ENCODE measurements at places on chromosomes 6 and 20.

- no peak for DNase-seq
Measured at GRCh38 chr6:111468329-111469012, 14.5 kb downstream of the REV3L start.

DNA sequence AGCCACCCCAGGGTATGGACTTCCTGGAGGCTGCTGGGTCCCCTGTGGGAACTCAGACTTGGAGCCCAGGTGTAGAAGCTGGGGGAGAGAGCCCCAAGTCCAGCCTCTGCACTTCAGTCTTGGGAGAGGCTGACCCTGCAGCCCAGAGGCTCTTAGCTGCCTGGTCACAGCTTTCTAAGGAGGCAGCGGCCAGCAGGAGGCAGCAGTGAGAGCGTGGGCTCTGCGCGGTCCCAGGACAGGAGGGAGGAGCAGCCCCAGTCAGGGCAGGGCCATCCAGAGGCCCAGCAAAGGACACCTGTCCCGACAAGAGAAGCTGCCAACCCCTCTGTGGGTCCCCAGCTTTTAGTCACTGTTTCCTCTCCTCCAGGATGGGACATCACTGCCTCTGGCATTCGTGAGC lies 9.4 kb downstream of the TREML2 start:
- no peak for DNase-seq

GRCh38 chr6:83827050-83827449 lies 26.1 kb upstream of the RIPPLY2 start:
- no peak for DNase-seq

GRCh38 chr20:59455402-59456341 lies 148.7 kb upstream of the PHACTR3 start:
- no peak for DNase-seq

GRCh38 chr6:70657706-70658105 lies 10.0 kb upstream of the SMAP1 start:
- DNase-seq: no peak

DNA sequence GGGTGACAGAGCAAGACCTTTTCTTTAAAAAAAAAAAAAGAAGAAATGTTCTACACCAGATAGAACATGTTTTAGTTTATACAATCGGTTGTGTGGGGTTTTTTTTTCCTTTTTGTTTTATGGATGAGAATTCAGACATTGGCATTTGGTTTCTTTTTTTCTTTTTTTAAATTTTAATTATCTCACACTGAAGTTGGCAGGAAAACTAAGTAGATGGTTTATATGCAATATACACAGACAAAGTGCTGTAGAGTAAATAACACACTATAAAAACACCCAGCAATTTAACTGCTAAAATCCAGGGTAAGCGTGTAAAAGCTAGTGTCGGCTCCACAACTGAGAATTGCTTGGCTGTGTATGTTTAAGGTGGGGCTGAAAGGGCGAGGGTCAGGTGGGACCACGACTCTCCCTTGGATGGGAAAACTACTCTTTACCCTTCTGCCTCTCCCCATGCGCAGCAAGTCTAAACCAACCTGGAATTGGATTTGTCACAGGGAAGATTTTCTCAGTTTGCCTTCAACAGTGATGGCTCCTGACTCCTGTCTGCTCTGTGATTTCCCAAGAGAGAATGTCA lies 147.1 kb upstream of the MARCKS start:
- DNase-seq: no peak

- DNase-seq: no peak
Measured at GRCh38 chr6:5838656-5839396, 167.9 kb downstream of the NRN1 start.

DNA sequence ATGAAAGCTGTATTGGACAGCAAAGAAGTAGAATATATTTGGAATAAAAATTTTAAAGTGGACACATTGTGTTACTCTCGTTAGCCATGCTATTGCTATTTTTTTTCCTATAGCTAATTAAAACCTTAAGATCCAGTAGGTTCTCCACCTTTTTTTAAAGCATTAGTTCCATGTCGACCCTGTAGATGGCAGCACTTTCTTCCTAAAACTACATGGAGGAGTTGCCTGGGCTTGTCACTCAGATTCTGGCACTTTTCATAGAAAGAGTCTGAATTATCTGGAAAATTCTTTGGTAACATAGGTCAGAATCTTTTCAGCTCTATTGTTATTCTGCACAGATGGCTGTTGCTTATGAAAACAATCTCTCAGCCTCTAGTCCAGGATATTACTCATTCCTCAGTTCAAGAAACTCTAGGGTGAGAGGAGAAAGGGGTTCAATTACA lies 42.0 kb upstream of the ESR1 start:
- no peak for DNase-seq

DNA sequence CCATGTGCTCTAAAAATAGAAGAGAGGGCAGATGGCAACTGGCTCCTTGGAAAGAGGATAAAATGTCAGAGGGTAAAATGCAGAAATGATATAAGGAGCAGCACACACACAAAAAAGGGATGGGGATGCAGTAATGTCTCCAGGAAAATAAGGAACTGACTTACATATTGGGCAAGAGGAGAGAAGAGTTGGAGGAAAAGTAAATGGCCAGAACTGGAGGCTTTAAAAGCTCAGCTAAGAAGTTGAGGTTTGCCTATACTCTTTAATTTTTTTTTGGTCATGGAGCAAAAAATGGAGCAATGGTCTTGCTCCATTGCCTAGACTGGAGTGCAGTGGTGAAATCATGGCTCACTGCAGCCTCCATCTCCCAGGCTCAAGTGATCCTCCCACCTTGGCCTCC lies 93.7 kb downstream of the SULF2 start:
- DNase-seq: no peak

DNA sequence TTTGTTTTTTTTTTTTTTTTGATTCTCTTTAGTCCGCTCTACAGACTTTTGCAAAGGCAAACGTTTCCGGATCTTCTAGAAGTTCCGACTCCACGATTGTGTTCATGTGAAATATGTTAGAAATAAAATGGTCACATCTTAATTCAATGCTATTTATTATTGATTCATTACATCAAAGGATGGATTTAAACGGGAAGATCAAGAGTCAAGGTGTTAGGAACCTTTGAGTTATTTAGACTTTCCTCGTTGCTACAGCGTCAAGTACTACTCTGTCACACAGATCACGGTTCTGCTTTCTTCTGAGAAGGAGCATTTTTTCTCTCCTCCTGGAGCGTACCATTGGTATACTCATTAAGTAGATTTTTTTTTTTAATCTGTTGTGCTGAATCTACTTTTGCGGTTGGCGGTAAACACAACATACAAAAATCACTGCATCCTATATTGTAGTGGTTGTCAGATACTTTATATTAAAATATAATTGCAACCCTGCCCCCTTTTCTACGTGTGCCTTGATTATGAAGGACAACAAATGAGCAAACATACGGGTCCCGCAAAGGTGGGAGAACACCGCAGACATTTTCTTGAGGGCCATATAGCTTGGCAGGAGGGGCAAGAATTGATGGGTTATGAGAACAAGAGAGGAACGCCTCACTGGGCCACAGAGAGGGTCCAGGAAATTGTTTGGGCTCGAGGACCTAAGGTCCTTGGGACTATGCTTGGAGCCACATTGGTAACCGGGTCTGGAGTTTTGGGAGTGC lies 17.5 kb downstream of the HMGN4 start:
- no peak for DNase-seq

DNA sequence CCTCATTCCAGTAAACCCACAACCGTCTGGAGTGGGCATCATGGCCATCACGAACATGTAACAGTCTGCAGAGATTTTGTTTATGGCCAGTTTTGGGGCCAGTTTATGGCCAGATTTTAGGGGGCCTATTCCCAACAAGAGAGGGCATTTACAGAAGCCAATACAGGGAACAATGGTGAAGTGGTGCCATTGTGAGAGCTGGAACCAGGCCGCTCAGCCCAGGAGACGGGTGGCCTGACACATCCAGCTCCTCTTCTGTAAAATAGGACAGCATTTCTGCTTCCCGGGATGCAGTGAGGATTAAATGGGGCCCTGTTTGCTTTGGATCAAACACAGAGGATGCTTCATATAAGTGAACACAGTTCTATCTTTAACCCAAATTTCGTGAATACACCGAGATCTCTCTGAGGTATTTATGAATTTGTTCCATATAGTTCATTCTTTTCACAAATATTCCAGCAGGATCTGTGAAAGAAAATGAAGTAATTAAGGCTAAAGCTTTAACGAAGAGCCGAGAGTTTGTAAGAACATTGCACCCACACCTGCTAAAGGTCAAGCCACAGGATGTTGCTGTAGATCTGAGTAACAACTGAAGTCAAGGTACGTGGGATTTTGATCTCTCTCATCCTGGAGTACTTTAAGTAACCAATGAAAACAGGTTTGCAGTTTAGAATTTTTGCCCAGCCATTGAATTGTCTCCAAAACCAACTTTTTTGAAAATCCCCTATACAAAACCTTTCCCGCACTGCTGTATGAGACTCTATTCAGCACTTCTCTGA lies 14.5 kb upstream of the SIRPG start:
- no peak for DNase-seq

DNA sequence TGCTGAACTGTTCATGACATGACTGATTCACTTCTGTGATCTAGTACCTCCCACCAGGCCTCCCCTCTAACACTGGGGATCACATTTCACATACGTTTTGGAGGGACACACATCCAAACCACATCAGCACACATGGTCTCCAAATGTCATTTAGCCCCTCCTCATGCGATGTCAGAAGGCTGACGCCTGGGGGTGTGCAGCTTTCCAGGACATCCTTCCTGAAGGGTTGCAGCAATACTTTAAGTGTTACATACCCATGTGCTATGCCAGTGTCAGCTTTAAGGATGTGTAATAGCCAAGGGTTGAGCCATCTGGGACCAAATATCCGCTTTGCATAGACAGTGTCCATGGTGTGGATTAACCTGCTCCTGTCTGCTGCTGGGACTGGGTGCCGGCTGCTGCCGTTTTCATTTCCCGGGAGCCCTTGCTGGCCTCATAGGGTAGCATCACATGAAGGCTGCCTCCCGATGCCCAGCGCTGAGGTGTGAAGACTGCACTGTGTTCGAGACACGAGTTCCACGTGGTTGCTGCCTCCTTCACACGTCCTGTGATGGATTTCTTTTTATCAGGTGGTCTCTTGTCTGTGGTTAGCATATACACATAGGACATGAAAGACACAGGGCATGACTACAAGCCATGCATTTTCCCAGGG lies 219.0 kb downstream of the THBS2 start:
- DNase-seq: no peak

DNA sequence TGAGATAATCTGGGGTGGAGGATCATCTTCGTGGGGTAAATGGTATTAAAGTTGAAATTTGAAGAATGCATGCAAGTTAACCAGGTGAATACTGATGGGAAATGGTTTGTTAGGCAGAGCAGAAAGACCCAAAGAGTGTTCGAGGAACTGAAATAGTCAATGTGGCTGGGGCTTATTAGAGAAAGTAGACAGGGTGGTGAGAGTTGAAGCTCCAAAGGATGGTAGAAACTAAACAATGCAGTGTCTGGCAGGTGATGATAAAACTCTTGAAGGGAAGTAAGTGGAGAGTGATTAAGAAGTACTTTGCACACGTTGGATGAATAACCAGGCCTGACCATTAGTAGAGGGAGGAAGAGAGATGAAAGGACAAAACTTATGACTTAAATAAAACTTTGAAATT lies 39.8 kb upstream of the CENPW start:
- no peak for DNase-seq

GRCh38 chr20:43863330-43863729 lies 51.3 kb upstream of the TOX2 start:
- DNase-seq: no peak

- no peak for DNase-seq
Measured at GRCh38 chr6:78909391-78909790, 42.0 kb downstream of the IRAK1BP1 start.

GRCh38 chr6:43992783-43993644 lies 134.2 kb downstream of the MRPL14 start:
- DNase-seq: no peak

DNA sequence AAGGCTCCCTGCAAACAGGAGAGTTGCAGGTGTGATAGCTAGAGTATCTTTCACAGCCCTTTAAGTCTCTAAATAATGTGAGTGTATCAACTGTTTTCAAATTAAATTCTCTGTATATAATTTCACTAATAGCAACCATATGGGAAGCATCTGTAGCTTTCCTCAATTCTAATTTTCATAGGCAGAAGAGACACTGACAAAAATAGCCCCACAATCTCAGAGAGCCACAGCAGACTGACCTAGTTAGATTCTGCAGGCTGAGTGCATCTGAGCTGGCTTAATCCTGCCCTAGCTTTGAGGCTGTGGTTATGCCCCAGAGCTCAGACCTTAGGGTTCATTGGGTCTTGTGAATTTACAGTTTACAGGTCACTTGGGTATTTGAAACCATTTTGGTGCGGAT lies 63.9 kb downstream of the MAP7 start:
- DNase-seq: peak; percentile 85

DNA sequence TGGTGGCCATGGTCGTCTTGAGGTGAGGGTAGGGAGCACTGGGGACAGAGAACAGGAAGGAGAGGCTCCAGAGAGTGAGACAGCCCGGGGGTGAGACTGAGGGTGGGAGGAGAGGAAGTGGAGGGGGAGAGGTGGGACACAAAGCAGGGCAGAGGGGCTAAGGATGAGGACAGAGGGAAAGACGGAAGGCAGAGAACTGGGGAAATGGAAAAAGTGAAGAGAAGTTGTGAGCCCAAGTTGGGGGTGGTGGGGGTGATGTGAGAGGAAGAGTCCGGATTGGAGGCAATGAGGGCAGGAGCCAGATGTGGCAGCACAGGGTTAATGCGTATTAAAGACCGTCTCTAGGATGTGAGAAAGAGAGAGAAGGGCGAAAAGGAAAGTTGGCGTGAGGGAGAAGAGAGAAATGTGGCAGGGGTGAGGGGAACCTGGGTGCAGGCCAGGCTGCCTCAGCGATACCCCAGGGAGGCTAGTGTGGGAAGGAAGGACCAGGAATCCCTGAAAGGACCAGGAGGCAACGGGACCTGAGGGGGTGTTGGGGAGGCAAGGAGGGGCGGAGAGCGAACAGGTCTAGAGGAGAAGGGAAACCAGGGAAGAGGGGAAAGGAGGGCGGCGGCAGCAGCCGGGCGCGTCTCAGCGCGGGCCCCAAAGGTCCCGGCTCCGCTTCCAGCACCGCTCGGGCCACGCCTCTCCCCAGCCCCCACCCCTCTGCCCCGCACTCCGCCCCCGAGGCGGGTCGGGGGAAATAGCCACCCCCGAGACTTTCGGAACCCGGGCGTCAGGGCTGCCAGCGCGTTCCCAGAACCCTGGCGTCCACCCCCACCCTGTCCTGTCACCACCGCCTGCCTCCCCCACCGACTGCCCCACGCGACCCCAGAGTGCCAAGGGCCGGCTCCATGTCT lies at the start of gene PPP1R18:
Gene PPP1R18, minus strand, starts transcription at position 637 of the 899 bp plus-strand sequence. Its CDS starts 627 bp downstream, at position 10.
- no peak for DNase-seq

GRCh38 chr20:62816031-62816883 lies 593 bp upstream of the COL9A3 start:
- DNase-seq: no peak

GRCh38 chr20:18832546-18833200 lies 19.1 kb downstream of the SCP2D1 start:
- no peak for DNase-seq

DNA sequence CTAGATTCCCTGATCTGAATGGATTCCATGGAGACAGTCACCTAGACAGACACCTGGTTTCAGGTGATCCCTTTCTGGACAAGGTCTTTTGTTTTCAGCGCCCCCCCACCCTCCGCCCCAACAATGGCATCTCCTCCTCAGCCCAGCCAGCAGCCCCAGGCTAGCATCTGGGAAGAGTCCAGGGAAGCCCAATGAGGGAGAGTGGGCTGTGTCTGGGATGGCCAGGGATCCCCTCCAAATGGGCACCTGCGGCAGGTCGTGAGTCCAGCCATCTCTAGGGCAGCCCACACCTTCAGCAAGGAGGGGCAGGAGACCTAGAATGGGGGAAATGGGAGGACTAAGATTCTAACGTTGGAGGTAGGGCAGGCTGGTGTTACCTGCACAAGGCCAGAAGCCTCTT lies 1.2 kb upstream of the SLC24A3 start:
- no peak for DNase-seq

Data from cerebellar nuclear complex (tissue), 1 donor.